T-helper 22 cell (primary cell): ENCODE measurements at places on chromosomes 16 and 17.

DNA sequence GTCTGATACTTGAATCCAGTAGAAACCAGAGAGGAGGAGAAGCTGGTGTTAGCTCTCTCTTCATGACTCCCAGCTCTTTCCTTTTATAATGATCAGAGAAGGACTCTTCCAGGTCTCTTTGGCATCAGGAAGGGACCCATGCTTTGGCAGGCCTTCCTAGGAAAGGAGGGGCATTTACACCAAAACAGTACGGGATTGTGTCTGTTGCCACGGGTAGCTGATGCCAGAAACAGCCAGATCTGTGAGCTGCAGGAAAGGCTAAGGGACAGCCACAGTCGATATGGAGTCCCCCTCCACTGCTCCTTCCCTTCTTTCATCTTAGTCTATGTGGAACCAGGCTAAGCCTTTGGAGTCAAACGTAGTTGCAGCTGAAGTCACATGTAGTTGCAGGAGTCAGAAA lies 9.3 kb downstream of the CEP295NL start:
- no peak for DNase-seq

DNA sequence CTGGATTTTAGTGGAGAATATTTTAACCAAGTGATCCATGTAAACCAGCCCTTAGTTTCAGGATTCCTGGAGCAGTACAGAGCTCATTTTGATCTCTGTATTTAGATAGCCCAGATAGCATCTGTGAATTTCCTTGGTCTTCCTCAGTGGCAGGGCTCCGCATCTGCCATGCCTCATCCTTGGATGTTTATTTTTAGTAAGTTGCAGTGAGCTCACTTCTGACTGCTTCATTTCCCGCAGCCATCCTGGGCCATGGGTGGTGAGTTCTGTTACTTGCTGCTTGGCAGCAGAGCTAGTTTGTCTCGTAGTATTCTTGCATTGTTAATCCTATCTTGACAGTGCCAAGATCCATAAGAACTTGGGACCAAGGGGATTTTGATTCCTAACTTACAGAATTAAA lies 33.7 kb downstream of the IST1 start:
- no peak for DNase-seq

DNA sequence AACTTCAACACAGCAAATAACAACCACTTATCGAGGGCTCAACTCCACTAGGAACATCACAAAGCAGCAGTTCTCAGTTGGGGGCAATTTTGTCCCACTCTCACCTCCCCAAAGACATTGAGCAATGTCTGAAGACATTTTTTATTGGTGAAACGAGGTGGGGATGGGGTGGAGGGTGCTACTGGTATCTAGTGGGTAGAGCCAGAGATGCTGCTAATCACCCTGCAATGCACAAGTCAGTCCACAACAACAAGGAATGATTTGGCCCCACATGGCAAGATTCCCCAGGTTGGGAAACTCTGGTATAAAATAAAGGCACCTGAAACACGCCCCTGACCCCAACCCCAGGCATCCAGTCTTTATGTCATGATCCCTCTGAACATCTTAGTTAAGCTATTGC lies 33.3 kb downstream of the TLE7 start:
- DNase-seq: no peak

DNA sequence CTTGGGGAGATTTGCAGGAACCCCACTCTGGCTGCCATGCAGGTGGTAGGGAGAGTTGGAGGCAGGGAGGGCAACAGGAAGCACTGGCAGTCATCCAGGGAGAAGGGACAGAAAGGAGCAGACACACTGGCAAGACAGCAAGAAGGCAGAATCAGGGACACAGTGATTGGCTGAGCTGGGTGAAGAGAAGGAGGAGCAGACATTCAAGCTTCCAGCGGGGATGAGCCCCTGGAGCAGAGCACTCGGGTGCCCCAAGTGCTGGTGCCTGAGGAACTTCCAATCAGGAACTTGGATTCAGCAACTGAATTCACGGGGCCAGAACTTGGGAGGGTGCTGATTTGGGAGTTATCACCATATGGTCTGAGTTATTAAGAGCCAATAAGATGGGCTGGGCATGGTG lies 6.3 kb upstream of the ITGA3 start:
- no peak for DNase-seq

DNA sequence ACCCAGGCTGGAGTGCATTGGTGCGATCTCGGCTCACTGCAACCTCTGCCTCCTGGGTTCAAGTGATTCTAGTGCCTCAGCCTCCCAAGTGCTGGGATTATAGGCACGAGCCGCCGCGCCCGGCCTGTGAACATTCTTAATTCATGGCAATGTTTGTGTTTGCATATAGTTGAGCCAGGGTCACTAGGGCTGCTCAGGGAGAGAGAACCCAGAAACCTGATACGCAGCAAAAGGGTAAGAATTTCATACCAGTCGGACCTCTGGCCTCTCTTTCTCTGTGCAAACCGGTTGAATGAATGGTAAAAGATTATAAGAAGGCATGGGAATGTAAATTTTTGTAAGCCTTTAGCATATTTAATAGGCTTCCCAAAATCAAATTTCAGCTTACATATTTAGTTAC lies 6.9 kb upstream of the TMEM98 start:
- DNase-seq: no peak

DNA sequence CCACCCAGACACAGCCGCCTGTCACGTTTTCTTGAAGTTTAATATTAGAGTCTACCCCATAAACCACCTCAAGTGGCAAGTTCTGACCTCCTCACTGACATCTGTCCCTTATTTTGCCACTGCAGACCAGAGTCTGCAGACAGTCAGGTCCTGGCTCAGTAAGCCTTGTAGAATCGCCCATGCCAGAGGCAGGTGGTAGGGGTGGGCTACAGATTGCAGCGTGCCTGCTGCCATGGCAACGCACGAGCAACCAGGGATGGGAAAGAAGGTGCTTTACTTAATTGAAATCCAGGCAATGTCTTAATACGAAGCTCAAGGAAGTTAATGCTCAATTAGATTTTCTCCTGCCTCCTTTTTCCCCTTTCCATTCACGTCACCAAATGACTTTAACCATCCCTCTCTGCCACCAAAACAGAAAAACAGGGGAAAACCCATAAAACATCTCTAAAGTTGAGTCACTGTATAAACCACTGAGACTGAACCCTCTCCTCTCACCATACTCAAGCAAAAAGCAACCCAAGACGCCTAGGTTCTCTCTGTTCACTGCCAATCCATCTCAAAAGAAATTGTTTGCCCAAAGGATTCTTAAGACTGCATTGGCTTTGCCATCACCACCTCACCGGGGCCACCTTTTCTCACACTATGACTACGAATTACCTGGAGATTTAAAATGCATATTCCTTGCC lies 228.8 kb downstream of the SLC39A11 start:
- no peak for DNase-seq

DNA sequence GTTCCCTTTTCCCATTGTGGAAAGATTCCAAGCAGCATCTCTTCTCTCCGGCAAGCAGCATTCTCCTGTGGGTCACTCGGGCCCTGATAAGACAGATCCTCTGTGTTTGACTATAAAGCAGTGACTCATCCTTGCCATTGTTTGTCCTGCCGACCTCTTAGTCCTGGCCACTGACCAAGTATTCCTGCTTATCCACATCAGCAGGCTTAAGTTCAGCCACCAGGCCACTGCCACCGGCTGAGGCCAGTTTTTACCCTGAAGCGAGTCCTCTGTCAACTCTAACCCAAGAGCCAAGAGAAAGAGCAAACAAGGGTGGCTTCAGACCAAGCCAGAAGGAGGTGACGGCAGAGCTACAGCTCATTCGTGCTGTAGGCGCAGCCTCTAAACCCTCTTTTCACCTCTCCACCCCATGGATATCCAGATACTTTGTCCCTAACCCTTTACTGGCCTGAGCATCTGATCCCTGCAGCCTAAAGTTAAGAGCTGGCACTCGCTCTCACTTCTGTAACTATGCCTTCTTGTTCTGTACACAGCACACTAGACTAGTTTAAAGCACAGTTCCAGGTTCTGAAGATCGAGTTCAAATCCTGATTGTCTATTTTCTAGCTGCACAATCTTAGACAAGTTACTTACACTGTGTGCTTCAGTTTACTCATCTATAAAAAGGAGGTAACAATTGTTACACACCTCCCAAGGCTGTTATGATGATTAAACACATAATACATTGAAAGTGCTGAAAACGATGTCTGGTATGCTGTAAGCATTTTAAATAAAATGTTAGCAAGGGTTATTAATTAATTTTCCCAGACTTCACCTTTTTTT lies 31.0 kb downstream of the SOX9 start:
- no peak for DNase-seq

DNA sequence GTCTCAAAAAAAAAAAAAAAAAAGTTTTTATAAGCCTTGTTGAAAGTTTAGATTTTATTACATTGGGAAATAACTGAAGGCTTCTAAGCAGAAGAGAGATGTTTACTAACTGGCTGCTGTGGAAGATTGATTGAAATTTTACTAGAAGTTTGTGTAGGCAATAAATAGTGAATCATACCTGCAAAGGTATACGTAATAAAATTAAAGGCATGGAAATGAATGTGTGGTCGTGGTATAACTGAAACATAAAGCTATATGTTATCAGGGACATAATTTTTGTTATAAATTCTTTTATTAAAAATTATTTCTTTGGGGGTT lies 8.7 kb downstream of the LUC7L3 start:
- no peak for DNase-seq

GRCh38 chr16:53784291-53784690 lies 80.3 kb downstream of the FTO start:
- no peak for DNase-seq

- DNase-seq: no peak
Observed at GRCh38 chr16:78395035-78395434, 295.6 kb downstream of the WWOX start.

DNA sequence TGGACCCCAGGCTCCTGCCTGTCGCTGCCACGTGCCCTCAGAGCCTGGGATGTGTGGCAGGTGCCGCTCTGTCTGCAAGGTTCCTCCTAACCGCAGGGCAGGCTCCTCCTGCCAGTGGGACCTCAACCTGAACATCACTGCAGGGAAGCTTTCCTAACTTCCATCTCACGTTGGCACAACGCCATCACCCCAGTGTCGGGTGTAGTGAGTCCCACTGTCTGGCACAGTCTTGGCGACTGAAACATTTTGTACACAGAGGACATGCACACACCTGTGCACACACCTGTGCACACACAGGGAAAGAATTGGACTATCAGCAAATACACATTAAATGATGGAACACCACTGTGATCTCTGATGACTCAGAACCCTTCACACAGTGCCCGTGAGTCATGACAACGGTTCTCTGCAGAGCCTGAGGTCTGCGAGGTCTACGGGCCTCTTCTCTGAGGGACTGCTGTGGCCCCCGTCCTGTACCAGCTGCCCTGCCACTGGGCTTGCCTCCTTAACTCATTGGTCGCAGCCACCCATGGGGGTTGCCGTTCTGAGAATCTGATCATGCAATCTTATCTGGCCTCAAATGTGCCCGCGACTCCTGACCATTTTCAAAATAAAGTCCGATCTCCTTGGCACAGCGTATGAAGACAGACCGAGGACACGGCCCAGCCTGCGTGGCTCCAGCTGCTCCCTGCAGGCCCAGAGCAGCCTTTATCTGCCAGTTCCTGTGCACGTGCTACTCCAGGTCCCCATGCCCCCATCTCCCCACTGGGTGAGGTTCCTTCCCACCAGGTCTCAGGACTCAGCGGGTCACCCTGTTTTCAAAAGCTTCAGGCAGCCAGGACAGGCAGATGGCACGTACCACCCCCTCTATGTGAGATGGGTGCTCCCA lies 7.6 kb downstream of the CCDC57 start:
- no peak for DNase-seq

DNA sequence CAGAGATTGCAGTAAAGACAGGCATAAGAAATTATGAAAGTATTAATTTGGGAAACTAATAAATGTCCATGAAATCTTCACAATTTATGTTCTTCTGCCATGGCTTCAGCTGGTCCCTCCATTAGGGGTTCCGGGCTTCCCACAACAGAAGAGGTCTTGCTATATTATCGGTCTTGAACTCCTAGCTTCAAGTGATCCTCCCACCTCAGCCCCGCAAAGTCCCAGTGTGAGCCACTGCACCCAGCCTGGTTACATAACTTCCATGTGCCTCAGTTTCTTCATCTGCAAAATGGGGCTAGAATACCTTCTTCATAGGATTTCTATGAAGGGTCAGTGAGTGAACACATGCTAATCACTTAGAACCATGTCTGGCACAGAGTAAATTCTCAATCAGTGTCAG lies 13.5 kb upstream of the ITGAM start:
- no peak for DNase-seq

- DNase-seq: no peak
Observed at GRCh38 chr16:58343562-58343961, 48.7 kb upstream of the GINS3 start.

GRCh38 chr17:43562679-43563599 lies 16.8 kb upstream of the ETV4 start:
- no peak for DNase-seq

GRCh38 chr17:69485251-69485661 lies 70.8 kb downstream of the MAP2K6 start:
- no peak for DNase-seq

GRCh38 chr16:11140098-11140375 lies 116.0 kb downstream of the SOCS1 start:
- DNase-seq: no peak

GRCh38 chr17:2393954-2394749 lies 6.7 kb downstream of the MNT start:
- DNase-seq: no peak

DNA sequence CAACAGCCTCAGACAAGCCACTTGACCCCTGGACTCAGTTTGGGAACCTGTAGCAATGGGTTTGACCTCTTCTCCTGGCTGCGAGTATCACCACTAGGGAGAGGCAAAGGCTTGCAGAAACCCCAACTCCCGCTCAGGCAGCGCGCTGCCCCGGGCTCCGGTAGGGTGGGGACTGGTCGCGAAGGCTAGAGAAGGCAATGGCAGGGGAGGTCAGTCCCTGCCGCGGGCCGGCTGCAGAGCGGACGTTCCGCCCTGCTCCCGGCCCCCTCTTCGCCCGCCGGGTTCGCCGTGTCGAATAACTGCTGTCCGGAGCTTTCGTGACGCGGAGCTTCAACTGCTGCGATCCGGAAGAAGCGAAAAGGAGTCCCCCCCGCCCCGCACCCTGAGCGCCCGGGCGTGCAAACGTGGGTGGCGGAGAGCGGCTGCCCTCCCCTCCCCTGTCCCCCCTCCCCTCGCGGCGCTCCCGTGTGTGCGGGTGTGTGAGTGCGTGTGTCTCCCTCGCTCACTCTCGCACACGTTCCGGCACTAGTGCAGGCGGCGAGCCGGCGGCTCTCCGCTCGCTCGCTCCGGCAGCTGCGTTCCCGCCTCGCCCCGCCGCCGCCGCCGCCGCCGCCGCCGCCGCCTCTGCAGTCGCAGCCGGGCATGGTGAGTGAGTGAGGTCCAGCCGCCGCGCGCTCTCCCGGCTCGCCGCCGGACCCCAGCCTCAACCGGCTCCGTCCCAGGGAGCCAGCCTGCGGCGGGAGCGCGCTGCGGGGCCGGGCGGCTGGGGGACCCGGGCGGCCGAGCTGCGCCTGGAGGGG lies 772 bp upstream of the SHISA6 start:
- DNase-seq: no peak

- no peak for DNase-seq
Observed at GRCh38 chr16:82685526-82685925, 58.8 kb downstream of the CDH13 start.

- DNase-seq: no peak
Observed at GRCh38 chr16:71853413-71853812, 7.6 kb downstream of the ATXN1L start.
